Ovary (tissue), 10 donors: ENCODE measurements at places on chromosomes 4 and X. TPM values are rescaled to one million over a fixed set of nuclear protein-coding genes. Genes with fewer than 3 reads are reported as not detected.

DNA sequence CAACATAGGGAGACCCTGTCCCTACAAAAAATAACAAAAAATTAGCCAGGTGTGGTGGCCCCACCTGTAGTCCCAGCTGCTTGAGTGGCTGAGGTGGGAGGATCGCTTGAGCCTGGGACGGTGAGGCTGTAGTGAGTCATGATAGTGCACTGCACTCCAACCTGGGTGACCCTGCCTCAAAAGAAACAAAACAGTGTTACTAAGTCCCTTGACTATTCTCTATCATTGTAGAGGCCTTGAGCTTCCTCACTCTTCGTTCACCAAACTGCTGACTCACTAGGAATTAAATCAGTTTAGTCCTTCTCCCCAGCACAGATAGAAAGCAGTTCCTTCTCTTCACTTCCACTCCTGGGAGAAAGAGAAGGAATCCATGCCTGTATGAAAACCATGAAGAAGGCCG lies 14.5 kb downstream of the CDS1 start:
- H3K27me3 ChIP-seq: no peaks in the 10 kb centered on the region
- H3K4me3 ChIP-seq: no peak overlapping the region
- DNase-seq: no peak

- no peaks in the 10 kb centered on the region for H3K4me1 ChIP-seq
- H3K36me3 ChIP-seq: no peaks in the 10 kb centered on the region
- no peak overlapping the region for H3K4me3 ChIP-seq
- H3K27ac ChIP-seq: no peak overlapping the region
- H3K27me3 ChIP-seq: no peaks in the 10 kb centered on the region
- DNase-seq: no peak
Observed at GRCh38 chr4:120053911-120054310, 12.7 kb downstream of the MAD2L1 start.

DNA sequence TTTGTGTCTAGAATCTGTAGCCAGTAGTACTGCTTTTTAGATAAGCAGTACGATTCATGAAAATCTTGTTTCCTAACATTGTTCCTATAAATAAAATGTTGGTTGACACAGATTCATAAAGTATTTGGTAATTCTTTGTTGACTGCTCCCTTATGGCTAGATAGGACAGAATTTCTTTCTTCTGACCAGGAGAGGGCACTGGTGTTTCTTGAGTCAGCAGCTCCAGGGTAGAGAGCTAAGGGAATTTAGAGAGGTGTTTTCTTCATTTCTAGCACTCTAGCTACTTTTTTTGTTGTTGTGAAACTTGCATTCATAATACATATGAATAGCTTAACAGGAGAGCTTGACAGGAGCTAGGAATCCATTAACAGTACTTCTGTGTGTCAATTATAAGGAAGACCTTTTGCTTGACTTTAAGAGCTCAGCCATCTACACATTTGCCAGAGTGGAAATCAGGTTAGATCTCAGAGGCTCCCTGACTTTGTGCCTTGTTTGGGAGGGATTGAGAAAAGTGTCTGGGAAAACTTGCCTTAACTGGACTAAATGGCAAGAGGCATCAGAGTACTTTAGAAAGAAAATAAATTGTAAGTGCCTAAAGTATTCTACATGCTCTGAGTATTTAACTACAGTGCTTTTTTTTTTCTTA lies 756.1 kb downstream of the SH3BGRL start:
- H3K27ac ChIP-seq: no peak overlapping the region
- no peaks in the 10 kb centered on the region for H3K4me1 ChIP-seq
- H3K4me3 ChIP-seq: no peak overlapping the region

DNA sequence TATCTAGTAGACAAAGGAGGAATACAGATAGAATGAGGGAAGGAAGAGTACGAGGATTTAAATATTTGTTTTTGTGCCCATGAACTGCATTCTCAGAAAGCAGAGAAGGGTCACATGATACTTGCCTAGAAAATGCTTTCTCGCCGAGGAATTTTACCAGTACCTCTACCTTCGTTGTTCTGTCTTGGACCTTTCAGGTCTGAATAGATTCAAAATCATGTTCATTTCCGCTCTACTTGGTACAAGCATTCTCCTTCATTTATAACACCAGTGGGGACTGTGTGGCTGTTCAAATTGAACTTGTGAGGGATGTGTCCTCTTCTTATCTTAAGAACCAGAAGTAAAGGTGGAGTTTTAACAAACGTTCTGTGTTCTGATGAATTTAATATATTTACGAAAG lies 1.9 kb downstream of the USP38 start:
- peak overlapping the region; percentile 71 for H3K4me3 ChIP-seq
- no peaks in the 10 kb centered on the region for H3K36me3 ChIP-seq
- H3K27ac ChIP-seq: no peak overlapping the region
- no peak for DNase-seq
- no peaks in the 10 kb centered on the region for H3K4me1 ChIP-seq

- no peak overlapping the region for H3K27ac ChIP-seq
- H3K36me3 ChIP-seq: no peaks in the 10 kb centered on the region
- H3K4me1 ChIP-seq: no peaks in the 10 kb centered on the region
- no peak overlapping the region for H3K4me3 ChIP-seq
Observed at GRCh38 chrX:155115174-155115819, 44.0 kb downstream of the BRCC3 start.

GRCh38 chrX:21708116-21708515 lies 49.8 kb downstream of the SMPX start:
- H3K36me3 ChIP-seq: no peaks in the 10 kb centered on the region
- DNase-seq: no peak
- no peak overlapping the region for H3K4me3 ChIP-seq
- no peak overlapping the region for H3K27ac ChIP-seq

DNA sequence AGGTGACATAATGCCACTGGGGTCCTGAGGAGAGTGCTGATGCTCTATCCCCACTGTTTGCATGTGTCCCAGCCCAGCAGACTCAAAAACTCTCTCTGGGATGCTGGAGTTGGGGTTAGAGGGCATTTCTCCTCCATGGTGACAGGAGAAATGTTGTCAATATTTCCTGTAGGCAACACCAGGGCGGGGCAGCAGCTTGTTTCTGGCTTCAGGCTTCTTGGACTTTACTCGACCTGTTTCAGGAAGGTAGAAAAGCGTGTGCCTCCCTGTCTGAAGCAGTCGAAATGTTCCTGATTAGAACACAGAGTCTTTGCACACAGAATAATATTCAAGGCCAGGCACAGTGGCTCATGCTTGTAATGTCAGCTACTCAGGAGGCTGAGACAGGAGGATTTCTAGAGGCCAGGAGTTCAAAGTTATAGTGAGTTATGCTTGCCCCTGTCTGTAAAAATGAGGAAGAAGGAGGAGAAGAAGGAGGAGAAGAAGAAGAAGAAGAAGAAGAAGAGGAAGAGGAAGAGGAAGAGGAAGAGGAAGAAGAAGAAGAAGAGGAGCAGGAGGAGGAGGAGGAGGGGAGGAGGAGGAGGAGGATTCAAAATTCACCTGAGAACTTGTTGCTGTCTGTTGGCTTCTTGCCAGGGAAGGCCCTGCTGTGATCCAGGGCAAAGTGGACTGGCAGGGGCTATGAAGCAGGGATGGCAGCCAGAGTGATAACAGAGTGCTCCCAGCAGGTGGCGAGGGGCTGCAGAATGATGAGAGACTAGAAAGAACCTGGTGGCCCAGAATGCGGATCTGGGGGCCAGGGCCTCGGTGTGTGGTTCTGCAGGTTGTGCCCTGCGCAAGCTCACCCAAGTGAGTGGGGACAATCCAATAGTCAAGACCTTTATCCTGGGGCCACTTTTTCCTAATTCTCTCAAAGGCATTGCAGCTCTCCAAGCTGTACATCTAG lies 82.9 kb downstream of the RTL5 start:
- no peak for DNase-seq
- no peaks in the 10 kb centered on the region for H3K27me3 ChIP-seq
- H3K27ac ChIP-seq: no peak overlapping the region
- H3K36me3 ChIP-seq: no peaks in the 10 kb centered on the region
- no peak overlapping the region for H3K4me3 ChIP-seq
- H3K4me1 ChIP-seq: no peaks in the 10 kb centered on the region

- DNase-seq: no peak
- no peak overlapping the region for H3K4me3 ChIP-seq
- H3K27ac ChIP-seq: no peak overlapping the region
- no peaks in the 10 kb centered on the region for H3K4me1 ChIP-seq
- no peaks in the 10 kb centered on the region for H3K36me3 ChIP-seq
Observed at GRCh38 chrX:122421434-122422121, 762.5 kb upstream of the GRIA3 start.

DNA sequence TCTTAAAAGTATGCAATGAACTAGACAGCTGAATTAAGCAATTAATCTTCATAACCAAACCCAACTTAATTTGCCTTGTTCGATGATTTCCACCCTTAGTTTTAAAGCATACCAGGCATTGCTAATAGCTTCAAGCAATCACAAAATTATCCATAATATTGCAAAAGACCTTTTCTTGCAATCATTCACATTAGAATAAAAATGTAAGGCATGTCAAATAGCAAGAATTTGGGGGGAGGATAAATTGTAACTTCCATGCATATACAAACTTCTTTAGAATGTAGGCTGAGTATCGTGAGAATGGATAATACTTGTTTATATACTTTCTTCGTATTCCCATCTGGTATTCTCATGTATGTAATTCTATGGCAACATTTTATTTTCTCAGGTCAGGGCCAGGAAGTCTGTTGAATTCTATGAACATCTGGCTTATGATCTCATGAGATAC lies 28.7 kb upstream of the BMP2K start:
- H3K4me3 ChIP-seq: no peak overlapping the region
- H3K4me1 ChIP-seq: no peaks in the 10 kb centered on the region
- H3K27me3 ChIP-seq: no peaks in the 10 kb centered on the region

- no peak for DNase-seq
- peaks cover 1% of the 10 kb centered on the region for H3K4me1 ChIP-seq
- H3K4me3 ChIP-seq: no peak overlapping the region
- no peaks in the 10 kb centered on the region for H3K27me3 ChIP-seq
- no peak overlapping the region for H3K27ac ChIP-seq
Observed at GRCh38 chr4:126691797-126692196, 941.0 kb upstream of the INTU start.

Gene CNOT6L
- polyA plus RNA-seq: 7.7 TPM

Gene DOK7
- 0.19 TPM for polyA plus RNA-seq

Gene ALPK1
- 14.3 TPM for polyA plus RNA-seq

Gene PNMA6A
- polyA plus RNA-seq: 0.80 TPM

Gene SHROOM2
- polyA plus RNA-seq: 7.6 TPM

Gene ARHGAP6
- 19.4 TPM for polyA plus RNA-seq
